Frontal cortex (tissue), 4 donors: ENCODE measurements at places on chromosomes 2 and 18.

DNA sequence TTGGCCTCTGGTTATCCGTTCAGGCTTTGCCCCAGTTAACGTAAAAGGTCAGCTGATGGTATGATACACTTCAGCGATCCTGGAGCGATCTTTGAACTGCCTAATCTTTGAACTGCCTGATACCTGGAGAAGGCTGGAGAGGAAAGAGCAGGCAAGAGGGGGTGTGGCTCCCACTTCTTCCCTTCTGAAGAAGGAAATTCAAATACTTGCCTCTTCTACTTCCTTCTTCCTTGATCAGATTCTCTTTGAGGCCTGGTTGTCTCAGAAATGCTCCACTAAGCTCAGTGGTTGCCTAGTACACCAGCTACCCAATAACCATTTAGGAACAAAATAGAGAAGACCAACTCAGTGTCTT lies 619 bp downstream of the GALM start:
- no peak for DNase-seq

DNA sequence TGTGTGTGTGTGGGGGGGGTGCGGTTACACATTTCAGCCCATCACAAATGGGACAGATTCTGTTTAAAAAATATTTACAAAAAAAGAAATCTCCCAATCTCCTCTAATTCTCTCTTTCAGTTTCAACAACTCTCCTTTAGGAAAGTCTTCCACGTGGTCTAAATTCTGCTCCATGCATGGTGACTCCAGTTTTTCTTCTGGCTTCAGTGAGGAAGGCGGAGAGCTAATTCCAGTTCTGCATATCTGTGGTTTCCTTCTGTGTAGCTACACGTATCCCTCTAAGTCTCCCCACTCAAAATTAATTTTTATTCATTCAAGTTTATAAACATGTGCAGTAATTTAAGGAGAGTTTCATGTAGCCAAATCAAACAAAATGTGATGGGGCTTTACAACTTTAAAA lies 111.6 kb downstream of the SLC4A3 start:
- no peak for DNase-seq

DNA sequence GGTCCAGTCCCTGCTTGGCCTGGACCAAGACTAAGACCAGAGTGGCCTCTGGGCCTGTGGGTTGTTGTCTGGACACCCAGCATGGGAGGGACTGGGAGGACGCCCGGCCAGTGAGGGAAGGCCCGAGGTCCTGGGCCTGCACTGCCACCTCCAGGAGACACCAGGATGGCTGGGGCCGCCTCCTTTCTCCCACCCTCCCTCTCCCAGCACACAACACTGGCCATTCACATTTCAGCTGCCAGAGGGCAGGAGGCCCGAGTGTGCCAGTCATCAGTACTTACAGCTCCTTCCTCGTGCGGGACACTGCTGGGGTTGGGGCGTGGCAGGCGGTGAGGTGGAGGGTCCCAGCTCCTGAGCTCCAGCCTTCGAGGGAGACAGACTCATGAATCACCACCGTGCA lies 133.5 kb downstream of the ASB1 start:
- DNase-seq, result no peak

GRCh38 chr2:146818122-146818521 lies 1026.7 kb upstream of the ACVR2A start:
- no peak for DNase-seq

- DNase-seq, result no peak
Observed at GRCh38 chr18:11387880-11388279, 221.5 kb upstream of the SLC35G4 start.
